Activated gamma-delta T cell (primary cell): ENCODE measurements at places on chromosomes 3 and 15.

- DNase-seq = no peak
Observed at GRCh38 chr3:127820826-127821313, 1.4 kb downstream of the MGLL start.

- no peak for DNase-seq
Observed at GRCh38 chr15:26234976-26235767, 372.0 kb upstream of the ATP10A start.

- no peak for DNase-seq
Observed at GRCh38 chr3:12839156-12839946, 2.0 kb downstream of the RPL32 start.

DNA sequence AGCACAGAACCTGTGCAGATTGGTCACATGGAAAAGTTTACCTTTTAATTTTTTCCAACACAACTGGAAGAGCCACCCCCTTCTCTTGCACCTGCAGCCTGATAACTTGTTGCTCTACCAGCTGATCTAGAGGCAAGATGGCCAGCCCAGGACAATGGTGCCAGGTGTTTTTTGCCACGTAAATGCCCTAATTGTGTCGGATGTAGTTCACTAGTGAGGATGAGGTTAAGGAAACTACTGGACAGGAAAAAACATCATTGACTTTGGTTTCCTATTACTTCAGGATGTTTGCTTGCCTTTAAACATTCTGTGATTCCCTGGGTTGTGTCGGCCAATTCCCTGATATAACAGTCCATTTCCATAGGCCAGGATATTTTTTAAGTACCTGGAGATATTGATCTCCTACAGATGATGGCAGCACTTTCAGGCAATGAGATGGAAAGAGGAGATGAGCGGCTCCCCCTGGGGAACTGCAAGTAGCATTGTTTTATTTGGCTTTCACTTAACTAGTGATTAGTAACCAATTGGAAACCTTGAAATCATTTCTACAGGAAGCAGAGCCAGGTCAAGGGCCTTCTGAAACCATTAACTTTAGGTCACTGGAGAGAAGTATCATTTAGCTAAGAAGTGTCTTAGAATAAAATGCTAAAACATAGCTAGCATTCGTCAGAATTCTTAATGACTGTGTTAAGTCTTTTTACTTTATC lies 72.5 kb downstream of the OSBPL10 start:
- no peak for DNase-seq

- no peak for DNase-seq
Observed at GRCh38 chr3:74623261-74623836, 8.9 kb upstream of the CNTN3 start.

DNA sequence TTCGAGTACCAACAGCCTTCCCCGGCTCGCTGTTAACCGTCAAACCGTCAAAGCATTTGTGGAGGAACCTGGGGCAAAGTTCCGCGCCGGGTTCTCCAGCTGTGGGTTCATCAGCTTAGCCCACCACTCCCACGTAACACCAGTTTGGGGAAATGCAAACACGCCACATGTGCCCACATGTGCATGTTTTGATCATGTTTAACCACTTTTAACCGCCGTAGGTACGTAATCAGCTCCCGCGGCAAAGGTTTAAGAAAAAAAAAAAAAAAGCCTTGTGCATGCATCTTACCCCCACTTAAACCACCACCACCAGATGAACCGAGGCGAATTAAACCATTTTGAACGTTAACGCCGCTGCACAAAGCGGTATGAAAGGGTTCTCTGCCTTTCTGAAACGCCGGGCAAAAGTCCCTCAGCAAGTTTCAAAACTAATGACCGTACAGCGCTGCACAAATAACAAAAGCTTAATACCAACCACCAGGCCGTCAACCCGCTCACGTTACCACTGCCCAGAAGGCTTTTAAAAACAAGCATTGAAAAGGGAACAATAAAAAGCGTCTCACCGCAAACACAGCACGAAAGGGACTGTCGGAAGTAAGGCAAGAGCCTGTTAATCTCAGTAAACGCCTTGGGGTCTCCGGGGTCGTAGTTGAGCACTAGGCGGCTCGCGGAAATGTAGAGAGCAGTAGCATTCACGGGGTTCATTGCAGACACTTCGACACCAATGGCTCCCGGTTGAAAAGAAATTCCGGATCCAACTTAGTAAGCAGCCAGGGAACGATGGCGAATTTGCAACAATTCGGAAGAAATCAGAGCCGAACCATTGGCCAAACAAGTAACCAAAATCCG lies 1.5 kb downstream of the MSL2 start:
- no peak for DNase-seq

DNA sequence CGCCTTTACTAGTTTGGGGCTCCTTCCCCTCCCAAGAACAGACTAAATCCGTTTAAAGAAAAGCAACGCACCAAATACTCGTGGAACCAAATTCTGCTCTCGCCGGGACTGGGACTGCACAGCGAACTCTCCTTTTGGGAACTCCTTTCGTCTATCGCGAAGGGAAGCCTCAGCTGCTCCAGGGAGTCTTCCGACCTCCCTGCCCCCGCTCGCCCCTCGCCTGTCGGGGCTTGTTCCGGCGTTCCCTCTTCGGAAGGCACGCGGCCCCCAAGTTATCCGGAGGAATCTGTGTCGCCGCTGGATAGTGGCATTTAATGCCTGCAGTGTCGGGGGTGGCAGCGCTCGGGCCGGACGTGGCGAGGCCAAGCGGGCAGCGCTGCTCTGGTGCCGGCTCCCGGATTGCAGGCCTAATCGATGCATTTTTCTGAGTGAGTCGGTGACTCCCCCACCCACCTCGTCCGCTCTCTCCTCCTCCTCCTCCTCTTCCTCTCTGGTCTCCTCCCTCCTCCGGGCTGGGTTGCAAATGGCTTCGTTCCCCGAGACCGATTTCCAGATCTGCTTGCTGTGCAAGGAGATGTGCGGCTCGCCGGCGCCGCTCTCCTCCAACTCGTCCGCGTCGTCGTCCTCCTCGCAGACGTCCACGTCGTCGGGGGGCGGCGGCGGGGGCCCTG lies at the start of gene TRIM71:
TSS of gene TRIM71 (plus strand) at position 440 of the 671 bp plus-strand sequence. CDS start at position 524, 84 bp downstream.
- no peak for DNase-seq

DNA sequence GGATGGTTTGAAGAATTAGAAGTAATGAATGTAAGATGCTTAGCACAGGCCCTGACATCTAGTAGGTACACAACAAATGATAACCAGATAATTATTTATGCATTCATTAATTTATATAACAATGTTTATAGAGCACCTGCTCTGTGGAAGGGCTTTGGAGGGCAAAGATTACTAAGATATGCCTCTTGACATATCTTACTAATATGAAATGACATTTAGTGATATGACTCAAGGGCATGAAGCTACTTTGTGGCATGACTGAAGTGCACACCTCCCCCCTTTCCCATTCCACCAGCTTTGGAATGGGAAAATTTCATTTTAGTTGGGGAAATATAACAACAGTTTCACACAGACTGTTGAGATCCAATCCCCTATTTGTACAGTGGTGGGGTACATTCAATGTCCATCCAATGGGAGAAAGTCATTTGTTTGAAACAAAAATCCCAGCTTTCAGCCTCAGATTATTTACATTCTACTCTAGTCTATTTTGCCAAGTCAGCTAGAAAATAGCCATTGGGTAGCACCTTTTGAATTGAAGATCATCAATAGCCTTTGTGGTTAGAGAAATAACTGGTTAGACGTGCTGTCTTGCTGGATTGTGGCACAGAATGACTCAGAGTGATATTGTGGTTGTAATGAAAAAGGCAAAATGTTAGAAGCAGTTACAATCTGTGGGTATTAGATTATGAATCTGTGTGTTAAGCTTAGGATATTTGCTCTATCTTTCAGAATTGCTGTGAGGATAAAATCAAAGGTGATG lies 72.9 kb downstream of the MOBP start:
- DNase-seq = no peak

DNA sequence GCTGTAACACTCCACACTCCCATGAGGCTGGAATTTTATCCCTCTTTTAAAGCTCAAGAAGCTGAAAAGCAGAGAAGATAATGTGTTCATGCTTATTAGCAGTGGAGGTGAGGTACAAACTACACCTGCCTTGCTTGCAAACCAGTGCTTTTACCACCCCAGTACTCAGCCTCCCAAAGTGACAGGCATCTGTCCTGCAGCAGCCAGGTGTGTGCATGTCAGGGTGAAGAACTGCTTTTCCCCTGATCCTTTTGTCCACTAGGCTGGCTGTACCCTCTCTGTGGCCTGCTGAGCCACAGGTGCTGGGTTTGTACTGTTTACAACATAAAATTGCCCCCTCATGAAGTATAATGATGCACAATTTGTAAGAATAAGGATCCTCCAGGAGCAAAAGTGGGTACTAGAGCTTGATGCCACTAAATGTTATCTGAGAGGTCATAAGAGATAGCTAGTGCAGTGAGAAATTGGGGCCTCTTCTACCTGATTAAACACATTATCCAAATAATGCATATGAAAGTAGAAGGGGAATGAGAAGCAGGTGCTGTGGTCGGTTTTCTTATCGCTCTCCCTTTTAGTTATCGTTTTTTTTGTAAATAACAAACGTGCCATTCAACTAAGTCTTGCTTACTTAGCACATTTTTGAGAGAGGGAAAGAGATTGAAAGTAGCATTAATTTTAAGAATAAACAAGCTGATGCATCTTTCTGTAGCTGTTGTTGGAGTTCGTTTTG lies 39.2 kb upstream of the GADL1 start:
- DNase-seq = no peak

DNA sequence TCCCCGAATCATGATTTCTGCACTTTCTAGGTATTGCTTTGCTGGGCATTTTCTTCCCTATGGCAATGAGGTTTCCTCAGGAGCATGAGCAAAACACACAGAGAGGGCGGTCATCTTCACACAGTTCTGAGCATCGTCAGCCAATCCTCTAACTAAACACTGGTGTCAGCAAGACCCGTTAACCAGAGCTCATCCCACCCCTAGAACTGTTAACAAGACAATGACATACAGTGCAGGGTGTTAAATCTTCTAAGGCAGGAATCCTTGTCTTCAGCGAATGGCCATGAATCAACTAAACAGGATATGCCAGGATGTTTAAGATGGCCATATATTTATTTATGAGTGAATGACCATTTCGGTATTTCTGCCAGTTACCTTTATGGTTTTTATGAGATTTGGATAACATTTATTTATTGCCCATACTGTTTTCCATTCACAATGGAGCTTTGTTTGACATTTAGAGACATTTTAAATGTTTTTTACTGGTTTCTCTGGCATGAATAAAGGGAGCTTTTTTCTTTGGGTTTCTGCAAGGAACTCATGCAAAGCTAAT lies 411.5 kb upstream of the PROK2 start:
- no peak for DNase-seq

GRCh38 chr3:111906656-111907055 lies 47.6 kb downstream of the PHLDB2 start:
- DNase-seq = no peak

GRCh38 chr3:60573494-60573893 lies 677.8 kb downstream of the FHIT start:
- no peak for DNase-seq

- no peak for DNase-seq
Observed at GRCh38 chr3:165784337-165784736, 52.9 kb downstream of the BCHE start.

DNA sequence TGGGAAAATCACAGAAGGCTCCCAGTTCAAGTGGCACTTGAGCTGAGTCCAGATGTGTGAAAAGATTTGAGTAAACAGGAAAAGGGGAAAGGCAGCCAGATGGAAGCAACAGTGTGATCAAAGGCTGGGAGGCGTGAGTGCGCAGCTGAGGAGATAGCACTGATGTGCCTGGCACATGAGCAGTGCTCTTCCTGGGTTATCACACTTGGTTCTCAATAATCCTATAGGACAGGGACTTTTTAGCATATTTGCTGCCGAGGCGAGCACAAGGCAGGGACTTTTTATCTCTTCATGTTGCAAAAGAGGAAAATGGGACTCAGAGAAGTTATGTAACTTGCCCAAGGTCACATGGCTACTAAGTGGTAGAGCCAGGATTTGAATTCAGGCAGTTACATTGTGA lies 39.6 kb downstream of the CORO2B start:
- DNase-seq = no peak

DNA sequence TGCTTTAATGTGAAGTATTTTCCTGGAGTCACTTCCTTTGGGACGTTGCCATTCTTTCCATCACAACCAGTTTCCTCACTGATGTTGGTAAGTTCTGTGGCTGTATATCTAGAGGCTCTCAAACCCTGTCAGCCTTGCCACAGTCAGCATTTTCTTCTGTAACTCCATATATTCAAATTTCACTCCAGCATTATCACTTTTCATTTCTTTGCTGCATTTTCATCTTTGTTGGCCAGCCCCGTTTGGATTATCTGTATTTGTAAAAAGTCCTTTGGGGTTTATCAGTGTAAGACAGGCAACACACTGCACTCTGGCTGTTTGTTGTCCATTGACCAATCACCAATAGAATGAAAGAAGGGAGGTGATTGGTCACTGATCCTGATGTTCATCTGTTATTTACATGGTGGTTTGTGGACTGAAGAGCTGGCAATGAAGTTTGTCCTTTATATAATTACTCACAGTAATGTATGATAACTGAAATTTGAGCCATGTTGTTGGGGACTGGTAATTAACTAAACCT lies 20.3 kb downstream of the GMPS start:
- no peak for DNase-seq

DNA sequence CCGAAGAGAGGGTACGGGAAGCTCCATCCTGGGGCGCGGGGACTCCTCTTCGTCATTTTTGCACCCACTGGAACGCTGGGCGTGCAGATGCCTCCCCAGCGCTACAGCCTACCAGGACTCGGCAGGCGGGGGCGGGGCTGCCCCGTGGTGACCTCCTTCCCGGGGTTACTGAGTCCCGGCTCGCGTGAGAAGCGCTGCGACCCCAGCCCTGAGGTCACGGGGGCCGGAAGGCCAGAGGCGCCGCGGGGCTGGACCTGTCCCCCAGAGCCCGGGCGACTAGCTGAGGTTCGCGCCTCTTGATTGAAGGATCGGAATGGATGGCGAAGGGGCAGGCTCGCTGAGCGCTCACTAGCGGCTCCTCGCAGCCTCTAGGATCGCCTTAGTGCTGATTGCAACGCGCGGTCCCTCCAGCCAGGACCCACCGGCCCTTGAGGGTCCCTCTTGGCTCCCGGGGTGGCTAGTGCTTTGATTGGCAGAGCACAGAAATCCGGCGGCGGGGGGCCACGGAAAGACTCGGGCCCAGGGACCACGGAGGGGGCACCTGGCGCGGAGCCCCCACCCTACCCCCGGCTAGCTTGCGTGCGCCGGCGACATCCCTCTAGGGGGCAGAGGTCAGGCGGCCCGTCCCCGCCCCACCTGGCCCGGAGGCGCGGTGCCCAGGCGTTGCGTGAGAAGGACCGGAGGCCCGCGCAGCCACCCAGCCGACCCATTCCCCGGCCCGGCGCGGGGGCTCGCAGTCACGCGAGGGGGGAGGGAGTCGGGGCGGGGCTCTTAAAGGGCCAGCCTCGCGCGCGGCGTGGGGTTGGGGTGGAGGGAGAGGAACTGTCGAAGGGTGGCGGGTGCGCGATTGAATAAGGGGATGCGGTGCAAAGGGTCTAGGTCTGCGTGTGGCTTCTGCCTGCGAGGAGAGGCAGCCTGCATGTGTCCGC lies 781 bp upstream of the CYP1A1 start:
- peak; percentile 34 for DNase-seq

- DNase-seq = no peak
Observed at GRCh38 chr3:101261506-101261905, 58.9 kb downstream of the IMPG2 start.

- DNase-seq = no peak
Observed at GRCh38 chr3:24608701-24609390, 114.2 kb upstream of the THRB start.

- no peak for DNase-seq
Observed at GRCh38 chr3:177893331-177893730, 642.9 kb upstream of the KCNMB2 start.
